ENCODE measurements at places on chromosomes 12 and 14.

- DNase-seq = no peak
These were observed 47.3 kb upstream of the TMED10 start for GRCh38 chr14:75223664-75224154.

- DNase-seq = no peak
These were observed 2.0 kb downstream of the ZBTB25 start for GRCh38 chr14:64501411-64502171.

- DNase-seq = no peak
These were observed 51.8 kb downstream of the FOXN3 start for GRCh38 chr14:89365061-89365801.

DNA sequence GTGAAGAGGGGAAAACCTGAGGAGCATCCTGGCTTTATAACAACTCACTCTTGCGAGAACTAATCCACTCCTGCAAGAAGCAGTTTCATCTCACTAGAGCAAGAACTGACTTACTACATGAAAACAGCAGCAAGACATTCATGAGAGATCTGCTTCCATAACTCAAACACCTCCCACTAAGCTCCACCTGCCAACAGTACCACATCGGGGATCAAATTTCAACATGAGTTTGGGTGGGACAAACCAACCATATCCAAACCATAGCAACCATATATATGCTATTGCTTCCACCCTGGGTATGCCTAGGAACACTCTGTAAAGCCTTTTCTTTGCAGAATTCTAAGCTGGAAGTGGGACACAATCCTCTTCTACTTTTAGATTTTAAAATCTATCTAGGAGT lies 13.9 kb upstream of the AVPR1A start:
- DNase-seq = no peak

DNA sequence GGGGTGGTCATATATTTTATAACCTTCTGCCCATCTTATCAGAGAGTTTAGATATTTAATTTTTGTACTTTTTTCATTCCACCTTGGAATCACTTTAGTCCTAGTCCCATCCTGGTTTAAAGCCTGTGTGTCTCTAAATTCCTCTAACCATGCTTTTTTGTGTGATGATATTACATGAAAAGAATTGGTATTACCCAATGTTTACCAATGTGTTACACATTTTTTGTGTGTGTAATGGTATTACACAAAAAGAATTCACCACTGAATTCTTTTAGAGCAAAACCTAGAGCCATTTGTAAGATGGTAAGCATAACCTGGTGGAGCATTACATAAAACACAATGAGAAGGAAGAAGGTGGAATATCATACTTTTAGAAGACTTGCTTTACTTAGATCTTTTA lies 77.5 kb downstream of the FAR2 start:
- DNase-seq = no peak

GRCh38 chr12:106643000-106643399 lies 60.2 kb downstream of the RFX4 start:
- DNase-seq = no peak

GRCh38 chr12:102847131-102847530 lies 69.9 kb downstream of the PAH start:
- DNase-seq = no peak

DNA sequence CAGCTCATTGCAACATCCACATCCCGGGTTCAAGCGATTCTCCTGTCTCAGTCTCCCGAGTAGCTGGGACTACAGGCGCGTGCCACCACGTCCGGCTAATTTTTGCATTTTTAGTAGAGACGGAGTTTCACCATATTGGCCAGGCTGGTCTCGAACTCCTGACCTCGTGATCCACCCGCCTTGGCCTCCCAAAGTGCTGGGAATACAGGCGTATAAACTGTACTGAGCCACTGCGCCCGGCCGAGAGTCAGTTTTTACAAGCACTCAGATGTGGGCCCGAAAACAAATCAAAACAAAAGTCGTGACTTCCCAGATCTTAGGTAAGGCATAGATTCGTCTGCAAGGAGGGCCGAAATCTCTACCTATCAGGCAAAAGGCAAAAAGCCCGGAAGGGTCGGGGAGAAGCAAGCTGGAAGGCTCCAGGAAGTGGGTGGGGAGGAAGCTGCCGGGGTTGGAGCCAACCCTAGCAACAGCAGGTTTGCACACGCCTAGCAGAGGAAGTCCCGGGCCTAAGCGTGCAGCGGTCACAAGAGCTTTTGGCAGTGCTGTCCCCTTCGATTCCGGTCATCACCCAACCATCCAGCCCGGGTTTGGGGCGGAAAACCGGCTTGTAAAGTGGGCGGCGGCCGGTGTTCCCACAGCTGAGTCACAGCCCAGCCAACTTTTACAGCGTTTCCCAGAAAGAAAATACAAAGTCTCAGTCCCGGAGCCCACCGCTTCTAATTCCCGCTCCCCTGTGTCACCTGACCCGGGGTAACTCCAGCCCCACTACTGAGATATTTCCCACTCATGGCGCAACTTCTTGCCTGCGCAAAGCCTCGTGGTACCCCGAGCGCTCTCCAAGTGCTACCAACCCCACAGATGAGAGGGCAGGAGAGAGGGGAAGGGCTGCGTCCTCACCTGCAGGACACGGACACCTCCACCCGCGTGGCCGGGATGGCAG lies 583 bp downstream of the CPNE8 start:
- no peak for DNase-seq

- DNase-seq = no peak
These were observed 20.2 kb downstream of the TMEM229B start for GRCh38 chr14:67468378-67468730.

- no peak for DNase-seq
These were observed 297.5 kb downstream of the NAV3 start for GRCh38 chr12:78128211-78128610.

- no peak for DNase-seq
These were observed 15.2 kb downstream of the FBXO33 start for GRCh38 chr14:39417014-39417413.

DNA sequence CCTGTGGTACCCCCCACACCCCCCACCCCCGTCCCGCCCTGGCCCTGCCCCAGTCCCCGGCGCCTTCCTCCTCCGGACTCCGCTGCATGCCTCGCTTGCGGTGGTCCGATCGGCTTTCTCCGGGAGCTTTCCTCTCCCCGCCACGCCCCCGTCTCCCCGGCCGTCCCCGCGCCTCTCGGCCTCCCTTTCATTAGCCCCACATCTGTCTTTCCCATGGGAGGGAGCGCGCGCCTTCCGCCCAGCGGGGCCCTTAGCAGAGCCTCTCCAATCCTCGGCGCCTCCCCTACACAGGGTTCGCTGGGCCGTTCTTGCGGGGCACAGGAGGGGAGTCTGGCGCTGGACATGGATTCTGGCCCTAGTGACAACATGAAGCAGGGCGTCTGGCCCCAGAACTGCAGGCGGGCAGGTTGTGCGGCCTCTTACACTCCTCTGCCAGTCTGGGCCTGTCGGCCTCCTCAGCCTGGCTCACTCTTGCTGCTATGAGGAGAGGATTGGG lies 1.5 kb upstream of the EFS start:
- DNase-seq = no peak

DNA sequence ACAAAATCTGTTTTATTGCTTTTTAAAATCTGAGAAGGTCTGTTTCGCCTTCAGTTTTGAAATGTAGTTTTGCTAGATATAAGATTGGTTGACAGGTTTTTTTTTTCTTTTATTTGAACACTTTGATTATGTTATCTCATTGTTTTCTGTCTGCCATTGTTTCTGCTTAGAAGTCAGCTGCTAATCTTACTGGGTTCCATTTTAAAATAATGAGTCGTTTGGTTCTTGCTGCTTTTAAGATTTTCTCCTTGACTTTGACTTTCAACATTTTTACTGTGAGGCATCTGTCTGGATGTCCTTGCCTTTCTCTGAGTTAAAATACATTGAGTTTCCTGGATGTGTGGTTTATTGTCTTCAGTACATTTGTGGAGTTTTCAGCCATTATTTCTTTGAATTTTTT lies 56.7 kb downstream of the ADIPOR2 start:
- no peak for DNase-seq

- DNase-seq = no peak
These were observed 56.9 kb downstream of the GPR137C start for GRCh38 chr14:52609445-52610044.
